ENCODE measurements at places on chromosomes 13 and 19. TPM values are rescaled to one million over a fixed set of nuclear protein-coding genes. Genes with fewer than 3 reads are reported as not detected.

- DNase-seq: no peak
- H3K27ac ChIP-seq: no peak overlapping the region
- peaks cover 20% of the 10 kb centered on the region for H3K4me1 ChIP-seq
- no peaks in the 10 kb centered on the region for H3K36me3 ChIP-seq
These were observed 887 bp downstream of the SIPA1L3 start for GRCh38 chr19:37907735-37908455.

DNA sequence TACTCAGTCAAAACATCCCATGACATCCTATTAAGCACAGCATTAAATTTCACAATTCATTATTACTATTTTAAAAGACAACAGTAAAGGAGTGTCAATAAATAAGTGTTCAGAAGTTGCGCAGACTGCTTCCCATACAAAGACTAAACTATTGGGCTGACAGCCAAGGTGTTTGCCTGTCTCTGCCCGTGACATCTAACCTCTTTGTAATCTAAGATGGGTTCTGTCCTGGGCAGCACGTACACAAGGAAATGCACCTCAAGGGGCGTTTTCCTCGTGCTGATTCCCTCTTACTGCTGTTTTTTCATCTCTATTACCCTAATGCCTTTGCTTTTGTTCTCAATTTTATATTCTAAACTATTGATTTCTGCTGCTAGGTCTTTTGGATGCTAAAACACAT lies 216.3 kb downstream of the NHLRC3 start:
- peaks cover 4% of the 10 kb centered on the region for H3K27me3 ChIP-seq
- DNase-seq: no peak
- H3K27ac ChIP-seq: no peak overlapping the region
- no peak overlapping the region for H3K4me3 ChIP-seq
- H3K4me1 ChIP-seq: peaks cover 9% of the 10 kb centered on the region

DNA sequence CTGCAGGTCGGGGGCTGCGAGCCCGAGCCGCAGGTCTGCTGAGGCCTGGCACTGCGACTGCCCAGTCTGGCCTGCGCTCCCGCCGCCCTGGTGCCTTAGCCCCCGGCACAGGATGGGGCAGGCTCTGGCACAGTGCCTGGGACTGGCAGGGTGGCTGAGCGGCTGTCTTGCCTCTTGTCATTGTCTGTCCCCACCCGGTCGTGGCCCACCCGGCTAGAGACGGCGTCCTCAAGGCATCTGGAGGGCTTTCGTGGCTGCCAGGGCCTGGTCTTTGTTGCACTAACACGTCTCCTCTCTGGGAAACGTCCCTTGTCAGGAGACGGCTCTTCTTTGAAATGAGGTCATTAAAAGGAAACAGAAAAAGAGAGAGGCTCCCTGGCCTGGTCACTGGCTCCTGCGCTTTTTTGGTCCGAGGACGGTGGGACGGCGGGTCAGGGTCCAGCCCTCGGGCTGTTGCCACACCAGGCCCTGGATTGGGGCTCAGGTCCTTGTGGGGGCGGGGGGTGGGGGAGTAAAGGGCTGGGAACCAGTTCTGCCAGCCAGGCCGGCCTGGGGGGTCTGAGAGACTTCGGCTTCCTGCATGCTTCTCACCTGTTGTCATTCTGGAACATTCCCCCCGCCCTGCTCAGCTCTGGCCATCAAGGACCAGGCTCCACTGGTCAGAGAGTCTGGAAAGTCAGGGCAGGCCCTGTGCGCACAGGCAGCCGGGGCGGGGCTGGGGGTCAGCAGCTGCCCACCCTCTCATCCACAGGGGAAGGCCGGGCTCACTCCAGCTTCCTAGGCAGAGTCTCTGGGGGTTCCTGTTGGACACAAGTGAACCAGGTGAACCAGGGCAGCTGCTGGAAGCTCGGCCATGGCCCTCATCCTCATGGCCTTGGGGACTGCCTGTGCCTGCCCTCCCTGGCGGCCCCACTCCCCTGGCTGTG lies 6.2 kb upstream of the ZNF554 start:
- no peak overlapping the region for H3K27ac ChIP-seq
- peaks cover 4% of the 10 kb centered on the region for H3K4me1 ChIP-seq
- H3K36me3 ChIP-seq: peaks cover 12% of the 10 kb centered on the region

GRCh38 chr19:45153339-45154063 lies 7.3 kb downstream of the NKPD1 start:
- H3K36me3 ChIP-seq: peaks cover 4% of the 10 kb centered on the region
- H3K4me3 ChIP-seq: peak overlapping the region; percentile 36
- H3K27ac ChIP-seq: no peak overlapping the region
- peak; percentile 42 for DNase-seq

DNA sequence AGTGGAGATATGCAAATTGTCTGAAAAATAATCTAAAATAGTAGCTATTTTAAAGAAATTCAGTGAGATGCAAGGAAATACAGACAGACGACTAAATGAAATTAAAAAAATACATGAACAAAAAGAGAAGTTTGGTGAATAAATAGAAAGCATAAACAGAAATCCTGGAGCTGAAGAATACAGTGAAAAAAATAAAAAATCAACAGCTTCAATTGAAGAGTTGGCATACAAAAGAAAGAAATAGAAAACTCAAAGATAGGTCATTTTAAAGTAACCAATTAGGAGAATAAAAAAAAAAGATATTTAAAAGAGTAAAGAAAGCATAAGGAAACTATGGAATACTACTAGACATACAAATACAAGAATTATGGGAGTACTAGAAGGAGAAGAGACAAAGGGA lies 2191.5 kb upstream of the PCDH20 start:
- DNase-seq: no peak
- H3K4me3 ChIP-seq: no peak overlapping the region
- no peak overlapping the region for H3K27ac ChIP-seq
- no peaks in the 10 kb centered on the region for H3K27me3 ChIP-seq
- H3K36me3 ChIP-seq: no peaks in the 10 kb centered on the region
- no peaks in the 10 kb centered on the region for H3K4me1 ChIP-seq

IGSF23 gene
- total RNA-seq: not detected

DNA sequence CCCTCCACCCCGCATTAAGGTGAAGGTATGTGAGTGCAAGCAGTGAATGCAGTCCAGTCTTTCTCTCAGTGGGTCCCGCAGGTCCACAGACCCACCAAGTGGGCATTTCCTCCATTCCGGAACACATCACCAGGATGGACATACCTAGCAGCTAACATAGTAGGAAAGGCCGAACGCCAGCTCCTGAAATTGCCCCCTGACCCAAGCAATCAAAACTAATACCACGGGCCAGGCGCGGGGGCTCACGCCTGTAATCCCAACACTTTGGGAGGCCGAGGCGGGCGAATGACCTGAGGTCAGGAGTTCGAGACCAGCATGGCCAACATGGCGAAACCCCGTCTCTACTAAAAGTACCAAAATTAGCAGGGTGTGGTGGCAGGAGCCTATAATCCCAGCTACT lies 71.7 kb upstream of the VSTM2B start:
- H3K4me1 ChIP-seq: no peaks in the 10 kb centered on the region
- peaks cover 16% of the 10 kb centered on the region for H3K27me3 ChIP-seq
- H3K27ac ChIP-seq: no peak overlapping the region
- H3K4me3 ChIP-seq: no peak overlapping the region
- DNase-seq: no peak
- H3K36me3 ChIP-seq: no peaks in the 10 kb centered on the region

CDADC1 gene
- 14.7 TPM for total RNA-seq

DNA sequence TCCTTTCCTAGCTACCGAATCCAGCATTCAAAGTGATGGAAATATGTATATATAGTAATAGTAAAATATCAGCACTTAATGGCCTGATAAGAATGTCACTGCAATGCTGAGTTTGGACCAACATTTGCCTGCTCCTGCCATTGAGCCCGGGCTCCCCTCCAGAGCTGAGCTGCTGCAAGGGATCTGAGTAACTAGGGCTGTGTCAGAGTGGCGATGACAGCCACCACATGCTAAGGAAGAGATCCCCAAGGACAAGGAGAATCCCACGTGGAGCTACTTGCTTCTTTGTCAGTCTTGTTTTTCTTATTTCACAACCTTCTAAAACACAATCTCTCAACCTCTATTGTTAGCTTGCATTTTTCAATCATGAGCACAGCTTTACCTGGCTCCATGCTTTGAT lies 19.5 kb upstream of the ALOX5AP start:
- H3K4me1 ChIP-seq: peaks cover 4% of the 10 kb centered on the region
- H3K4me3 ChIP-seq: no peak overlapping the region
- no peak overlapping the region for H3K27ac ChIP-seq
- peaks cover 2% of the 10 kb centered on the region for H3K27me3 ChIP-seq
- no peaks in the 10 kb centered on the region for H3K36me3 ChIP-seq

DNA sequence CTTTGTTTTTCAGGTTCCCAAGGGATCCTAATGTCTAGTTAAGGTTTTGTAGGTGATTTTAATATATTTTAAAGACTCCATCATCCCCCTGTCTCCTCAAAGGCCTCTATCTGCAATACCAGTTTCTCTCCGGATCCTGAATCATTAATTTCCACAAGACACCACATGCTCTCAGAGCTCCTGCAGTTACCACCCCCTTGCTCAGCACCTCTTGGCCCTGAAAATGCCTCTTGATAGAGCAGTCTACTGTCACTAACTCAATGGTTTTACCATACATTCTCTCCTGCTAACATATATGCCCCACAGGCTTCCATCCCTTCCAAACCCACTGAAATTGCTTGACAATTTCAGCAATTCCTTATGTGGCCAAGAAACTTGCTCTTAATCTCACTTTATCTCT lies 1.9 kb upstream of the PEG3 start:
- H3K4me3 ChIP-seq: no peak overlapping the region
- no peak overlapping the region for H3K27ac ChIP-seq
- peaks cover 21% of the 10 kb centered on the region for H3K27me3 ChIP-seq
- H3K36me3 ChIP-seq: peaks cover 23% of the 10 kb centered on the region

GRCh38 chr13:27997904-27998522 lies 9.5 kb upstream of the URAD start:
- peaks cover 3% of the 10 kb centered on the region for H3K4me1 ChIP-seq
- no peaks in the 10 kb centered on the region for H3K36me3 ChIP-seq
- no peak overlapping the region for H3K4me3 ChIP-seq
- peak; percentile 71 for DNase-seq

DNA sequence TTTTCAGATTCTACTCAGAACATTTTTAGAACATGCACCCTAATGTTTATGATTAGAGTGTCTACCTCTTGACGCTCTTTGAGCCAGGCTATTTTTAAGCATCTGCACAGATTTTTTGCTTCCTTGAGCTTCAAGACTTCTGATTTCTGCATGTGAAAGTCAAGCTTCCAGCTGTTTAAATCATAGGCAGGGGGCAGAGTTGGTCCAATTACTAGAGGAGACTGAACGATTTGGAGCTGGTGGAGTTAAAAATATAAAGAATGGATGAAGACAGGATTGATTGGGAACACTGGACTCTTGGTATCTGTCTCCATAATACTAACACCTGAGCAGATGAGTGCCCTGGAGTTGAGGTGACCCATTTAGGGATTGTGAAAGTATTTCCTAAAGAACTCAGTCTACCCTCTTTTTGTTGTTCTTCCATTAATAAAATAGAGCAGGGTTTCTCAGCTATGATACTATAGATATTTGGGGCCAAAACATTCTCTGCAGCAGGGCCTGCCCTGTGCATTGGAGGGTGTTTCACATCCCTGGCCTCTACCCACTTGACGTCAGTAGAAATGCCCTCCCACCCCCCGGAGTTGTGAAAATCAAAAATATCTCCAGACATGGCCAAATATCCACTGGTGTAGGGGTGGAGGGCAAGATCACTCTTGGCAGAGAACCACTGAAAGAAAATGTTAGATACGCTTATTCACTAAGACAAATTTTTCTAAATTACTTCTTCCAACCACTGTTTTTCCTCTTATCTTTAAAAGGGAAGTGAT lies 160.1 kb downstream of the COG6 start:
- no peaks in the 10 kb centered on the region for H3K27me3 ChIP-seq
- H3K27ac ChIP-seq: no peak overlapping the region
- DNase-seq: no peak
- no peak overlapping the region for H3K4me3 ChIP-seq
- H3K4me1 ChIP-seq: no peaks in the 10 kb centered on the region

DNA sequence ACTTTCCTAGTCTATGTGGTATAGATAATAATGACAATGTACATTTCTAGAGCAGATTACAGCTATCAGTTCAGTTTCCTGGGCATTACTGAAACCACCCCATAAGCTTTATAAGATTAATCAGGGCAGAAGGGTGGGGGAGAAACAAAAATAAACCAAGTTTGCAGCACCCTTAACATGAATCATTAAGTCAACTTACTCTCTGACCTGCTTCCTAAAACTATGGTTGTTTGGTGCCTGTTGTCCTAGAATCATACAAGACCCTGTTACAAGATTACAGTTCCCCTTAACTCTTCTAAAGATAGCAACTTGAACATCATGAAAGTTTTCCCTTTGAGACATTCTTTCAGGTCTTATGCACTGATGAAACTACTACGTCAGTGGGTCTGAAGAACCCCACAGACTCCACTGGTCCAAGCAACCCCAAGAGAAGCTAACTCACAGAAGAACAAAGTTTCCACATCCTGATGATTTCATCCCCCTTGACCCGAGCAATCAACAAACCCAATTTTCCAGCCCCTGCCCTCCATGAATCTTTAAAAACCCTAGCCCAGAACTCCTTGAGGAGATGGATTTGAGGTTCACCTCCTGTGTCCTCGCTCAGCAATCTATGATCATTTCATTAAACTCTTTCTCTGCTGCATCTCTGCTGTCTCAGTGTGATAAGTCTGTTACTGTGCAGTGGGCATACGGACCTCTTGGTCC lies 336.5 kb downstream of the FOXO1 start:
- DNase-seq: no peak
- no peaks in the 10 kb centered on the region for H3K27me3 ChIP-seq
- no peak overlapping the region for H3K4me3 ChIP-seq
- no peak overlapping the region for H3K27ac ChIP-seq

DNA sequence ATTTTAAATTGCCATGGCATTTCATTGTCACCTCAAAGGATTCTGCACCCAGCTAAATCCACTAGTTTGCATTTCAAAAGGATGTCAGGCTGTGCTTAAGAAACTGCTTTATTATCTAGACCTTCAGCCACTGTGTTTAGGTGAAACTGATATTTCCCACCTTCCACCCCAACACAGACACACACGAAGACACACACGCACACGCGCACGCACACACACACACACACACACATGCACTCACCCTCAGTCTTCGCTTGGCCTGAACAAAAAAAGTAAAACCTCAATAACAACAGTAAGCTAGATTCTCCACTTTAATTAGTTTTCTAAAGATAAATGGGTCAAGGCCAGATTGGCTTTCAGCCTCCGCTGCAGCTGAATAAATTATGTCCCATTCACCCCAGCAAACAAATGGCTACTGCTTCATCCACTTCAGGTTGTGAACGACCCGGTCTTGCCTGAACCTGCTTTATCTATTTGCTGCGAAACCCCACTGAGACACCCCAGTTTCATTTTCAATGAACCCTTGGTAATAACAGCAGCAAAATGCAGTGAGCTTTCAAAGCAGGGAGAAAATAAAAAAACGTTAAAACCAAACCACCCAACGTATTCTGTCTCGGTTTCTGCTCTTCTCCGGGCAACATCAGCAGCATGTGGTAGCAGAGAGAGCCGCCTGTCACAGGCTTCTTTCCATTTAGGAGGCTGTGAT lies 166.8 kb downstream of the DCT start:
- DNase-seq: no peak
- no peaks in the 10 kb centered on the region for H3K36me3 ChIP-seq
- H3K4me3 ChIP-seq: no peak overlapping the region
- H3K27ac ChIP-seq: no peak overlapping the region
- no peaks in the 10 kb centered on the region for H3K27me3 ChIP-seq
- peaks cover 9% of the 10 kb centered on the region for H3K4me1 ChIP-seq

- H3K4me1 ChIP-seq: no peaks in the 10 kb centered on the region
- H3K36me3 ChIP-seq: no peaks in the 10 kb centered on the region
- DNase-seq: no peak
- H3K27ac ChIP-seq: no peak overlapping the region
These were observed 383.3 kb downstream of the RFC3 start for GRCh38 chr13:34201050-34201913.
